ENCODE measurements at places on chromosomes 7 and 10.

- DNase-seq: no peak
Observed at GRCh38 chr10:102720775-102721301, 6.4 kb downstream of the SFXN2 start.

DNA sequence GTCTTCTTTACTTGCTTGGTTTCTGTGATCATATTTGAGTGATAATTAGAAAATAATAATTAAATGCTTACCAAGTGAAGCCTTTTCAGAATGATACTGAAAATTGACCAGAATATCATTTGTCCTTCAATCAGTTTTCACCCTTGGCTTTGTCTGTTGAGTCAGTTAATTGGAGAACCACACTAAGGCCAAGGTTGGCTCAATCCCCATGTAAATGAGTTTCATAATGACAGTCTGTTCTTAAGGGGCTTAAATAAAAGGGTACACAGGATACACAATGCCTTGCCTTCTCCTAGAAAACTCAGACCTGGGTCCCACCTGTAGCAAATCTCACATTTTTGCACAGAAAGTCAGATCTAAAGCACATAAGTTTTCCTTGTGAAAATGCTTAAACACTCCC is 31.3 kb upstream of the EGR2 start:
- no peak for DNase-seq

GRCh38 chr10:90407131-90407530 is 450.7 kb downstream of the HTR7 start:
- DNase-seq: no peak

DNA sequence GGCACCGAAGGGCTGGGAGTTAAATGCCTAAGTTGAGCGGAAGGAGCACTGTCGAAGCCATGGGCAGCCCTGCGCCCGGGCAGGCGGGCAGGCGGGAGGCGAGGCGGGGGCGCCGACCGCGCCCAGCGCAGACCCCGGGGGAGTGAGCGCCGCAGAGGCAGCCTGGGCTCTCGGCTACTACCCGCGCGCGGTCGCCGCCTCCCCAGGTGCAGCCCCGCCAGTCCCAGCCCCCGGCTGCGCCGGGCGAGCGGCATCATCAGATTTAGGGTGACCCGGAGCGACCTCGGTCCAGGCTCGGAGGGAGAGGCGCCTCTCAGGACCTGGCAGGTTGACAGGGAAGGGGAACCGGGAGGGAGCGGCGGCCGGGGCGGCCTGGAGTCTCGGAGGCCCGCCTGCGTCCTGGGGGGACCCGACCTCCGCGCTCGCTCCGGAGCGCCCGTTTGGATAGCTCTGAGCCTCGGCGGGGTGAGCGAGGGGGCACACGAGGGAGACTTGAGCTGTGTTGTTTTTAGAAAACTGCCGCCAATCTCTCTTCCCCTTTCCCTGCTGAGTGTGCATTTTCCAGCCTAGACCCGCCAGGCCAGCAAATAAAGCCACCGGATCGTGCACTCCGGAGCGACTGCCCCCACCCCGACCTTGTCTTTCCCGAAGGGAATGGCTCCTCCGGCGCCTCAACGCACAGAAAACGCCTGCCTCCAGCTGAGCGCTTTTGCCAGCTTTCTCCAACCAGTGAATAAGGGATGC is 2.3 kb upstream of the NRP1 start:
- no peak for DNase-seq

- no peak for DNase-seq
Observed at GRCh38 chr10:25504306-25504705, 329.5 kb downstream of the GPR158 start.

GRCh38 chr7:141645188-141645587 is 56.8 kb downstream of the DENND11 start:
- DNase-seq: no peak

DNA sequence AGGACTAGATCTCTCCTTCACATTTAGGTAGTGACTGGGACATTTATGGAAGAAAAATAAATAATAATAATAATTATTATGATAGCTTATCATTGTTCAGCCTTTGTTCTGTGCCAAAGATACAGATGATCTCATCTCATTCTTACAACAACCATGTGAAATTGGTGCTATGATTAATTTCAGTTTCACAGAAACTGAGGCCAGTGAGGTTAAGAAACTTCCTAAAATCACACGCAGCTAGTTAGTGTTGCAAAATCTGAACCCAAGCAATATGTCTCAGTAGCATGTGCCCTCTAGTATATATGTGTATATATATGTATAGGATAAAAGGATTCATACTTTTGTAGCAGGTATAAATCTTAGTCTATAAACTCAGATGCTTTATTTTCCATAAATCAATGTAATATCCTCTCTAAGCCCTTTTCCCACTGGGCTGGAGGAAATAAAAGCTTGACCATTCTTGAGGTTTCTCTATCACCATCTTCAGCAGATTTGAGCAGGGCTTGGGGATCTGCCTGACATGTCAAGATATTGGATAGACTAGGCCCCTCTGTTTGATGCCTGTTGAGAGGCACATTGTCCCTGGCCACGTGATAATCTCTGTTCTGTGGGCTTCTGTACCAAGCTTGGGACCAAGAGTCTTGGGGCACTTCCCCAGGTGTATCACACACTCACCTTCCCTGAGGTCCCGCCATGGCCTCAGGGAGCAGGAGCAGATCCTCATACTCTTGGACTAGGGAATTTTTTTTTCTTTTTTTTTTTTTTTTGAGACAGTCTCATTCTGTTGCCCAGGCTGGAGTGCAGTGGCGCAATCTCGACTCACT is 172.6 kb upstream of the NRP1 start:
- DNase-seq: no peak

DNA sequence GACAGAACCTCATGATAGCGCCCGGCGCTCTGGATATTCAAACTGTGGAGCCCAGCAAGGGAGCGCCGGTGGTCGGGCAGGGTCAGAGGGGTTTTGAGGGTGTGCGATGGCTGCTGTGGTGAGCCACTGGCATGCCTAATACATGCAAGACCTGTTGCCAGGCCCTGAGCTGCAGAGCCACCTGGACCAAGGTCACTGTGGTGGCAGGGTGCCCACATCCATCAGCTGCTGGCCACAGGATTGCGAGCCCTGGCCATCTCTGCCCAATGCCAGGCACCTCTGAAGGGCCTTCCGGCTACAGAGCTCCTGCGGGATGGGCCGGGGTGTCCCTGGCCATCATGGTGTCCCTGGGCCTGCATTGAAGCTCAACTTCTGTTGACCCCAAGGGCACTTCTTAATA is 123.0 kb upstream of the TNRC18 start:
- no peak for DNase-seq

GRCh38 chr7:130384841-130385599 is 4.7 kb downstream of the CPA1 start:
- no peak for DNase-seq

- no peak for DNase-seq
Observed at GRCh38 chr10:71742301-71743088, 22.9 kb upstream of the C10orf105 start.

GRCh38 chr10:43046288-43046991 is 30.4 kb upstream of the RET start:
- DNase-seq: no peak

- DNase-seq: no peak
Observed at GRCh38 chr10:117768333-117769042, 225.9 kb downstream of the EMX2 start.

- DNase-seq: peak; percentile 34
Observed at GRCh38 chr7:139108266-139109187, 993 bp downstream of the ZC3HAV1 start.
